Hematopoietic multipotent progenitor cell (in vitro differentiated cells): ENCODE measurements at places on chromosomes 7 and 10.
A peak's percentile ranks its signal among the peaks of the same experiment; 100 is the strongest.

GRCh38 chr10:30172091-30172490 lies 112.7 kb upstream of the JCAD start:
- no peak for DNase-seq

DNA sequence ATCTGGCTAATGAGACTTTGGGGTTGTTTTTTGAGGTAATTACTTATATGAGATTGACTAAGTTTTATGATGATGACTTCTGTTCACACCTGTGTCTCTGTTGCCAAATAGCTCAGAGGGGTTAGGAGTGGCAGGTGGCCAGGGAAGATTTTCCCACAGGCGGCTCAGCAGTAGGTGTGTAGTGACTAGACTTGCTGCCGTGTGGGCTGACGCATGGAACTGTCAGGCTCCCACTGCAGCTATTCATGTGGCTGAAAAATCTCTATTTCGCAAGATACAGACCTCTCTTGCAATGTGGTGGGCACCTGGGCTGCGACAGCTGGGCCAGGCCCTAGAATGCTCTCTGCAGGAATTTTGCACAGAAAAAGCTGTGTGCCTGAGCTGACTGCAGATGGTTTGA lies 1.4 kb downstream of the CPA4 start:
- no peak for DNase-seq

GRCh38 chr10:19966751-19967150 lies 150.5 kb downstream of the PLXDC2 start:
- DNase-seq = no peak

GRCh38 chr7:102165136-102165535 lies 121.5 kb upstream of the SH2B2 start:
- DNase-seq = no peak

GRCh38 chr7:101231644-101232043 lies 6.0 kb downstream of the CLDN15 start:
- no peak for DNase-seq

- no peak for DNase-seq
These were observed 2.0 kb upstream of the AASS start for GRCh38 chr7:122145937-122146645.

- no peak for DNase-seq
These were observed 23.1 kb downstream of the PDE1C start for GRCh38 chr7:32047075-32047474.

GRCh38 chr10:76723844-76724243 lies 913.8 kb downstream of the KCNMA1 start:
- DNase-seq = no peak

DNA sequence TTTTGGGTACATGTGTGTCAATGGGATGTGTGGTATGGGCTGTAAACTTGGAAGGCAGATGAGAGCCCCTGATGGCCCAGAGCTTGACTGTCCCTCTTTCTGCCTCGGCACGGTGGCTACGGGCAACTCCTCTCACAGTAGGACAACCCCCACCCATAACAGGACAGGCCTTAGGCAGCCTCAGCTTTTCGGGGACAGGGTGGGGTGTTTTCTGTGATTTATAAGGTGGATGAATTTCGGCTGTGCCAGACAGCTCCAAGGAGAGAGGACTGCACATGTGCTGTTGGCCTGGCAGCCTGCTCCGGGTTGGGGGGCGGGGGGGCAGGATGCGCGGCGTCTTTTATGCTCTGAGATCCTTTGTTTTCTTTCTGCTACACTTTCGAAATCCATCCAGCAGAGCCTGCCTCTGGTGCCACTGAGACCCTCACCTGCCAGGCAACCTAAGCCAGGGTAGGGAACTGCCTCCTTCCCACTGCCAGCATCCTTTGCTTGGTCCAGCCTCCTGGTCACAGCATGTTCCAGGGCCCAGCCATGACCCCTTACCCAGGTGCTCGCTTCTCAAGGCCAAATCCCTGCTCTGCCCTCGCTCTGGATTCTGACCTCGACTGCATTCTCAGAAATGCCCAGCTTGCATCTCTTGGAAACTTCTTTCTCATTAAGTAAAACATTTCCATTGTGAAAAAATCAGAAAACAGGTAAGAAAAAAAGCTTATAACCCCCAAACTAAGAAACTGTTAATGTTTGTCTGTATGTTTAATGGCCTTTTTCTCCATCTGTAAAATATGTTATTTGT lies 15.4 kb upstream of the BTBD16 start:
- no peak for DNase-seq

- no peak for DNase-seq
These were observed 31.1 kb downstream of the TBATA start for GRCh38 chr10:70753841-70754621.

DNA sequence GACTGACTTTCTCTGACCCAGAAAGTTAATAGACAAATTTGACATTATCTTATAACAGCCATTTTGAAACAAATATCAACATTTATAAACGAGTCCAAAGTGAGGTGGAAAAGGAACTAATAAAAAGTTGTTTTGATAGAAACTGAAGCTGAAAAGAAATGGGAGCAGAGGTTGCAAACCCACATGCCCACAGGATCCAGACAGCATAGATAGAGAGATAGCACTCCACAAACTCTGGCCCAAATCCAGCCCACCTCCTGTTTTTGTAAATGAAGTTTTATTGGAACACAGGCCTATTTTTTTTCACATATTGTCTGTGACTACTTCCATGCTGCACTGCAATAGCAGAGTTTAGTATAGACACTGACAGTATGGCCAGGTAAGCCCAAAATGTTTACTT lies 171.9 kb downstream of the PRKG1 start:
- DNase-seq = no peak

- no peak for DNase-seq
These were observed 18.9 kb upstream of the ZNF212 start for GRCh38 chr7:149220534-149220933.

DNA sequence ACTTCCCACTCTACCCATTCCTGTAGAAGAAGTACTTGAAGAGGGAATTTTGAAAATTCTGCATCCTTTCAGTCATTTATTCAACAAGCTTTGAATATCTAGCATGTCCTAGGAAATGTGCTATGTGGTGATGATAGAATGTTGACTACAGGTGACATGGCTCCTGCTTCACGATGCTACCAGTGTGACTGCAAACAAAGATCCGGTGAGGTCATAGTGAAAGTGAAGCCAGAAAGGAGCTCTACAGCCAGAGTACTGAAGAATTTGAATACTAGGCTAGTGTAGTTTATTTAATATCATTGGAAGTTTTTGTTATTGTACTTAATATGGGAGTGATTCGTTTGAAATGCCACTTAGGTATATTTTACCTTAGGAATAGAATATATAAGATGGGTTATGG lies 348.1 kb downstream of the TFEC start:
- no peak for DNase-seq

GRCh38 chr7:112596260-112596659 lies 115.5 kb downstream of the LSMEM1 start:
- no peak for DNase-seq

- DNase-seq = no peak
These were observed 433 bp upstream of the PLXNA4 start for GRCh38 chr7:132576721-132577085.

GRCh38 chr7:51242007-51242691 lies 74.5 kb downstream of the COBL start:
- no peak for DNase-seq

GRCh38 chr10:9331583-9332008 lies 1277.1 kb downstream of the GATA3 start:
- peak; percentile 38 for DNase-seq

DNA sequence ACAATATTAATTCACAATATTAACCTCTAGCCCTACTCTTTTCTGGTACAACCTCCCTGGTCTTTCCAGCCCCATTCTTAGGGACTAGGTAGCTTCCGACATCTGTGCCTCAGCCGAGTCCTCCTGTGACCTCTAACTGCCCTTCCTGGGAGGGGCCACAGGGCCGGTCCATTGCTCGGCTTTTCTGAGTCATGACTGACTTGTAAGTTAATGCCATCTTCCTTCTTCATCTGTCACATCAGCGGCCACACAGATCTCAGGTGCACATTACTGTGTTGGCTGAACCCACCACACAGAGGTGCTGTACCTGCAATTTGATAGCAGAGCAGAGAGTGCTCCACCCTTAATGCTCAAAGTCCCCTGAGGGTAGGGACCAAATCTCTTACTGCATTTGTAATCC lies 4.1 kb upstream of the CPA4 start:
- no peak for DNase-seq

DNA sequence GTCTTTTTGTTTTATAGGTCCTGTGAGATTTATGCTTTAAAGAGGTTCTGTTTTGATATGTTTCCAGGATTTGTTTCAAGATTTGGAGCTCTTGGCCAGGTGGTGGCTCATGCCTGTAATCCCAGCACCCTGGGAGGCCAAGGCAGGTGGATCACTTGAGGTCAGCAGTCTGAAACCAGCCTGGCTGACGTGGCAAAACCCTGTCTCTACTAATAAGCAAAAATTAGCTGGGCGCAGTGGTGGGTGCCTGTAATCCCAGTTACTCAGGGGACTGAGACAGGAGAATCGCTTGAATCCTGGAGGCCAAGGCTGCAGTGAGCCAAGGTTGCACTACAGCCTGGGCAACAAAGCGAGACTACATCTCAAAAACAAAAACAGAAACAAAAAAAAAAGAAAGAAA lies 8.3 kb upstream of the HYAL4 start:
- no peak for DNase-seq

- DNase-seq = no peak
These were observed 87.3 kb downstream of the ADCY1 start for GRCh38 chr7:45661302-45661995.

GRCh38 chr10:89332123-89332633 lies 4.4 kb downstream of the IFIT3 start:
- DNase-seq = no peak

DNA sequence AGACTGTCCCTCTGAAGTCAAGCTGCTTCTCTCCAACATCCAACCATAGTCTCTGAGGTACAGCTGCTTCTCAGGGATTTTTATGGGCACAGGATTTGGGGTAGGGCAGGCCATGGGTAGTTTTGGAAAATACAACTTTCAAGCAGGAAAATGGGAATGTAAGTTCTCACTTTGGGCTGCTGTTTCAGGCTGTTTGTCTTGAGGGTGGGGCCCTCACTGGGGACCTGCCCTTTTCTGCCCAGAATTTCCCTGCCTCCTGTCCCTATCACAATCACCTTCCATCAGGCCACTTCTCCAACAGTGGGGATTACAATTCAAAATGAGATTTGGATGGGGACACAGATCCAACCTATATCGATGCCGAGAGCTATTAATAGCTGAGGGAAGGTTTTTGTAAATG lies 24.5 kb downstream of the SSMEM1 start:
- no peak for DNase-seq

DNA sequence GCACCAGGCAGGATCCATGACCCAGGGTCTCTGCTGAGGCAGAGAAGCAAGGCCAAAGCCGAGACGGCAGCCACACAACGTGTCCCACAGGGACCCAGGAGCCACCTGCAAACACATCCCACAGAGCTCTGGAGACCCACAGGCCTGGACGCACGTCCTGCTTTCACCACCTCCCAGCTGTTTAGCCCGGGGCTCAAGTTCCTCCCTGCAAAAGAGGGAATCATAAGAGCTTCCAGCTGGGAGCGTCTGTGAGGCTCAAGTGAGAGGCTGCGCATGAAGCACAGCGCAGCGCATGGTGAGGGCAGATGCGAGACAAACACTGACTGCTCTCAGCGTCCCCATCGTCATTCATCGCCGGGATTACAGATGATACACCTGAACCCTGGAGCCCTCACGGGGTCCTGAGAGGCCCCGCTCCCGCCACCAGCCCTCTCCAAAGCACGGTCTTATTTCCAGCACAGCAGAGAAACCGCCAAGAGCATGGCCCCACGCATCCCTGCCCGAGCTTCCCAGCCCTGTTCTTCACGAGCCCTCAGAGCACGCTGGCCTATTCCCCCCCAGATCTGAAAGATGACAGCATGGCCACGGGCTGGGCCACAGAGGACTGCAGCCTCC lies 88.7 kb downstream of the MAD1L1 start:
- DNase-seq = no peak

DNA sequence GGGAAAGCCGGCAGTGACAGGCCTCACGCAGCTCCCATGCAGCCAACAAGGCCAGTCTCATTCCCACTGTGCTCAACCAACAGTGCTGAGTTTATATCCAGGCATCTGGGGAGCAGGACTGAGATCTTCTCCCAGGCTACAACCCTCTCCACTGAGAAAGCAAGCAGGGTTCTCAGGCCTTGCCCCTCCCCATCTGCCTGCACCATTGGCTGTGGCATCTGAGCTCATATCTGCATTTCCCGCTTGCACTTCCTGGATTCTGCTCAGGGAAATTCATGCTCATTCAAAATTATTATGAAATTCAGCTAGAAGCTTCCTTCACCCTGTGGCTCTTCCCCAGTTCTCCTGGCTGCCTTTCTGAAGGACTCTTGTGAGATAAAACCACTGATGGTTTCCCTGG lies 1029.0 kb downstream of the GRM8 start:
- DNase-seq = no peak

DNA sequence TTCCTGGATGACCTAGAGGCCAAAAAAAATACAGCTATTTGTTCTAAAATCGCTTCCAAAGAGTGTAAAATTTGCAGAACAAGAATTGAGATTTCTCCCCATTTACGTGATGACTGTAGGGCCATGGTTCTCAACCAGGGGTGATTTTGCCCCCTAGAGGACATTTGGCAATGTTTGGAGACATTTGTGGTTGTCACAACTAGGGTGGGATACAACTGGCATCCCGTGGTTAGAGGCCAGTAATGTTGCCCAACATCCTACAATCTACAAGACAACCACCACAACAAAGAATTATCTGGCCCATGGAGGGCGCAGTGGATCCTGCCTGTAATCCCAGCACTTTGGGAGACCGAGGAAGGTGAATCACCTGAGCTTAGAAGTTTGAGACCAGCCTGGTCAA lies 22.8 kb upstream of the MALSU1 start:
- DNase-seq = no peak

DNA sequence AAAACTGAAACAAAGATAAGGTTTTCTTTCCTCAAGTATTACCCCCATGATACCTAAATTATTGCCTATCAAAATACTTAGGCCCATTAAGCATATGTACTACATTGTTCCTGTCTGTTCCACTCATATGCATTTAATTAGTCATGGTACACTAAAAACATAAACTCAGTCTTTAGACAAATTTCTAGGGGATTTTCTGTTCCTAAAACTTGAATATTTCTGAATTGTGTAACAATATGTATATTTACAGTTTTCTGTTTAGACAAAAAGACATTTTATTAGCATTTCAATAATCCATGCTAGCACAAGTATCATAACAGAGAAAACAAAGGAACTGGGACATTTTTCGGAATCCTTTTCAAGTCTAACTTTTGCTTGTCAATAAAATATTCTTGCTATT lies 234.2 kb downstream of the CRPPA start:
- no peak for DNase-seq

DNA sequence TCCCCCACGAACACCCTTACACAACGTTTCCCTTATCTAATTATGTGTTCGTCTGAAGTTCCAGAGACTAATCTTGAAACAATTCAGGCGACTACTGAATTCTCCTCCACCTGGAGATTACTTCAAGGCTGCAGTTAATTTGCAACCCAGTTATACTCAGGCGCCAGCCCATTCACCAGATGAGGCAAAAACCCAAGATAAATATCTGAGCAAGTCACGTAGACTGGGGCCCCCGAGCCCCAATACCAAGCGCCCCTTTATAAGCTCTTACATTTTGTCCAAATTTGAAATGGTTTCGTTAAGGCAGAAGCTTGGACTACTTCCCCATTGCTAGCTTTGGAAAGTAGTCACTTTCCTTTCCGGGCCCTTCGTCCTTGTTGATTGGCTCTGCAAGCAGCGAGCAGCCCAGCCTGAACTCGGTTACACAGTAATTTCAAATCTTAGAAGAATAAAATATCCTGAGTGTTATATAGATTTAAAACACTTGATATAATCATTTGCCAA lies 1.2 kb downstream of the TPK1 start:
- DNase-seq = peak; percentile 56

GRCh38 chr7:108235451-108236061 lies 105.4 kb upstream of the LAMB4 start:
- no peak for DNase-seq

GRCh38 chr10:80917636-80918035 lies 379.9 kb downstream of the SH2D4B start:
- DNase-seq = no peak
